Activated CD4-positive, alpha-beta T cell treated with anti-CD3 and anti-CD28 coated beads for 24 hours (primary cell): ENCODE measurements at places on chromosomes 12 and 14.

- no peak for DNase-seq
These were observed 52.0 kb upstream of the CPM start for GRCh38 chr12:68984796-68985573.

DNA sequence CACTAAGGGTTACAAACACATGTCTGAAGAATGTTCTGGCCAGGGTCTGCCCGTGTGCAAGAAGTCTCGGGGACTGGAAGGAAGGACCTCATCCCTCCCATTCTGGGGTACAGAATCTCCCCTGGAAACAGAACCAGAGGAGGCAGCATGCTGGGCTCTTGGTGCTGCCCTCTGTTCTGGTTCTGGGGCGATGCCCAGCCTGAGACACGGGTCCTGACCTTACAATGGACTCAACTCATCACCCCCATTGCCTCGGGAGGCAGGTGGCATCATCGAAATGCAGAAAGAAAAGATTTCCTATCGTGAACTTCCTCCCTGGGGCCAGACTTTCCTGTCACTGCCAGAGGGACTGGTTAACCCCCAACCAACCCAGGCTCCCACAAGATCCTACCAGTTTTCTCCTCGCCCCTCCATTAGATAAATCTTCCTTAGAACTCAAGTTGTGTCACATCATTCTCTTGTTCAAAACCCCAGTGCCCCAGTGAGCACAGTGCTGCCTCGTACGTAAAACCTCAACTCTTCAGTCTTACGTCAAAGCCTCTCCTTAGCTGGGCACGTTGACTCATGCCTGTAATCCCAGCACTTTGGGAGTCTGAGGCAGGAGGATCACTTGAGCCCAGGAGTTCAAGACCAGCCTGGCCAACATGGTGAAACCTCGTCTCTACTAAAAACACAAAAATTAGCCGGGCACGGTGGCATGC is 52.1 kb downstream of the PSMA6 start:
- no peak for DNase-seq

DNA sequence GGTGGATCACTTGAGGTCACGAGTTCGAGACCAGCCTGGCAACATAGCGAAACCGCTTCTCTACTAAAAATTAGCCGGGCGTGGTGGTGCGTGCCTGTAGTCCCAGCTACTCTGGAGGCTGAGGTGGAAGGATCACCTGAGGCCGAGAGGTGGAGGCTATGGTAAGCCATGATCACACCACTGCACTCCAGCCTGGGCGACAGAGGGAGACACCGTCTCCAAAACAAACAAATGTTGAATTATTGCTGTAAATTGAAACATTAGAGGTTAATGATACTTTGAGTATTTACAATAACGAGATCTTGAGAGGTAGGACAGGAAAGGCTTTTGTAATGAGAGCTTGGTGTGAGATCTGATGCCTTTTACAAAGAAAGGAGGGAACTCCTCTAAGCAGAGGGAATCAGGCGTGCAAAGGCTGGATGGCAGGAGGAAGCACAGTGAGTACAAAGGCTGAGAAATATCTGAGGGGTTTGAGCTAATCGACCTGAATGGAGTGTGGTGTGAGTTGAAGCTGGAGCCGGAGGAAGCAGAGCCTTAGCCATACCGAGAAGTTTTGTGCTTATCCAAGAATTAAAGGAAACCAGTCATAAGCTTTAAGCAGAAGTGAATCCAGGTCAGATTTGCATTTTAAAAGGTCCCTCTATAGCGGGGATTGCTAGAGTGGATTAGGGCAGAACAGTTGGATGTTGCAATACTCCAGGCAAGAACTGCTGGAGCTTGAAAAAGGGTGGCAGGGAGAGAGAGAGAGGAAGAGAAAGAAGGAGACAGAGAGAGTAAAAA is 1.1 kb downstream of the RHNO1 start:
- DNase-seq: no peak

DNA sequence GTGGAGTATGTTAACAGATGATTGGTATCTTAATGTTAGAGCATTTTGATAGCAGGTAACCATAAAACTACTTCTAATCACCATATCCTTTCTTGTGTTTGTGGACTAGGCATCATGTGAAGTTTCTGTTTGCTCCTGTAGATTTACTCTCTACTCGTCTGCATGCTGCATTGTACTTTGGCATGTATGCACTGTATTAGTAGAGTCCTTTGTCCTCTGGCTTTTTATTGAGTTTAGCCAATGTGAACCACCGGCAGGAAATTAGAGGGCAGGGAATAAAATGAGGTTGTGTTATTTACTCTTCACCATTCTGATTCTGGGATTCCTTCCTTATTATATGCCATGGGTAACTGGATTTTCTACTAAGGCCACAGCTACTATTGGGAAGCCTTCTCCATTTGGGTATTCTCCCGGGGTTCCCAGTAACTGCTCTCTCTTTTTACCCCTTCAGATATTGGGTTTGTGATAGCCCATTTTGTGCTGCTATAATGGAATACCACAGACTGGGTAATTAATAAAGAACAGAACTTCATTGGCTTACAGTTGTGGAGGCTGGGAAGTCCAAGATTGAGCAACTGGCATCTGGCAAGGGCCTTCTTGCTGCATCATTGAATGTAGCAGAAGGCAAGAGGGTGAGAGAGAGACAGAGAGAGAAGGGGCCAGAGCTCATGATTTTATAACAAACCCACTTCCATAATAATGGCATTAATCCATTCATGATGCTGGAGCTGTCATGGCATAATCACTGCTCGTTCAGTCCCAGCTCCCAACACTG is 22.4 kb downstream of the FAM177A1 start:
- no peak for DNase-seq

GRCh38 chr12:12408265-12408690 is 51.4 kb downstream of the BORCS5 start:
- no peak for DNase-seq

DNA sequence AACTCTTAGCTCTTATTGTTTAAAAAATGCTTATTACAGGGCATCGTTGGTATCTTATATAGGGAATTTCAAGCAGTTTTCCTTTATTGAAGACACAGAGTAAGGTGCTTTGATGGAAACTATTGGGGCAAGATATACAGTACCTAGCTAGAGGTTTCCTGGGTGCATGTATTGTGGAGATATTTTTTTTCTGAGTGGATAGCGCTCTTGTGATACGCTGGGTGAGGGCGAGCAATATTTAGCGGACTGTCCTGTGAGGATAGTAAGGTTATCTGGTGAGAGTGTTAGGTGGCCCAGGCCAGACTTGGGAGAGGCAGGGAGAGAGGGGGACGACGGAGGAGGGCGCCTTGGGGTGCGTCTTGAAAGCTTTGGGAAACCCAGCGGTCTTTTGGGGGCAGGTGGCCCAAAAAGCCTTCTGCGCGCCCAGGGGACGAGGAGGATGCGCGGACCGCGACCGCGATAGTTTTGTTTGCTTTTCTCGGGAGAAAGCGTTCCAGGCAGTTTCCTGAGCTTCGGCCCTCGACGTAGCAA is 596 bp upstream of the BICD1 start:
- no peak for DNase-seq

DNA sequence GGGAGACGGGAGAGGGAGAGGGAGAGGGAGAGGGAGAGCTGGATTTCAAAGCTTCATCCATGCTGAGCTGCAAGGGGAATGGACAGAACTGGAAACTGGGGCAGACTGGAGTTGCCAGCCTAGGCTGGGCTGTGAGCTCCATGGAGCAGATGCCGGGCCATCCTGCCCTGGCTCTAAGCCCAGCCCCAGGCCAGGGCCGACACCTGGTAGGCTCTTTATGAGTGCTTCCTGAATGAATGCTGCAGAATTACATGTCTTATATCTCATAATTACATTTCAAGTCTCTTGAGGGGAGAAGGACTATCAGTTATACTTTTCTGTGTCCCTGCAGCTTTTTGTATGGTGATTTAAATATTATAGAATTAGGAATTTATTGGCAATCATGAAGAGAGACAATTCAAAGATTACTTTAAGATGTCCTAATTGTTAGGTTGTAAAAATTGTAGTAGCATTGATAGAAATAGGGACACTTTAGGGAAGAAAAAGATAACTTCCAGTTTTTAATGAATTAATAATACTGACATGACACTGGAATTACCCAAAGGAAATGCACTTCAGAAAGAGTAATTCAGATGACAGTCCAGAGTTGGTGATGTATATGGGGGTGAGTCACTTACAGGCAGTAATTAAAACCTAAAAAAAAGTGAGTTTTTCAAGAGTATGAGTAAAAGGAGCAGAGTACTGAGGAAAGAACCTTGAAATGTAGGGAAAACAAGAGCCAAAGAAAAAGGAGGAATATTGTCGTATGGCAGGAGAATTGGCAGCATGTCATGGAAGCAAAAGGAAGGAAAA is 29.0 kb downstream of the SCYL2 start:
- no peak for DNase-seq

- DNase-seq: no peak
These were observed 42.0 kb upstream of the TBC1D15 start for GRCh38 chr12:71797531-71797930.

- no peak for DNase-seq
These were observed 10.5 kb upstream of the SMCO2 start for GRCh38 chr12:27436029-27436428.

DNA sequence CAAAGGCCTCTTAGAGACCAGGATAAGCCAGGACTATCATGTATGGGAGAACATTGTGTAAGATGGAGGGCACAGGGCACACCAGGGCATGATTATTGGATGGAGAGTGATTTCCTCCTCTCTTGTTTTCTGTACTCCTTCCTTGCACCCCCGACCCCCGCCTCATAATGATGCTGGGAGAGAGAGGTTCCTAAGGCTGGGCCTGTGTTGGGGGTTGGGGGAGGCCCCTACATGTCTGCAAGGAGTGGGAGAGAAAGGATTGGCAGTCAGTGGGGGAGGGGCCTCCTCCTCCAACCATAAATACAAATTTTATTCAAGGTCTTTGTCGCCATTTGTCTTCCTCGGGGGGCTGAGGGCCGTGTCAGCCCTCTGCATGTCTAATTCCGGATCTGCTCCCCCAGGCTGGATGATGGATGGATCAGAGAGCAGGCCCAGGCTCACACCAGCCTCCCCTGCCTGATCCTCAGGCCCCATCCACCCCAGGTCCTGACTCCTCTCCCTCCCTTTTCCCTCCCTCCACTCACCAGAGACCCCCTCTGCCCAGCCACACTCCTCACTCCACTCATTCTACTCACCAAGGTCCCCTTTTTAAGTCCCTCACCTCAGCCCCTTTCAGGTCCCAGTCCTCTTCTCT is 2.0 kb upstream of the C1QL4 start:
- DNase-seq: no peak

DNA sequence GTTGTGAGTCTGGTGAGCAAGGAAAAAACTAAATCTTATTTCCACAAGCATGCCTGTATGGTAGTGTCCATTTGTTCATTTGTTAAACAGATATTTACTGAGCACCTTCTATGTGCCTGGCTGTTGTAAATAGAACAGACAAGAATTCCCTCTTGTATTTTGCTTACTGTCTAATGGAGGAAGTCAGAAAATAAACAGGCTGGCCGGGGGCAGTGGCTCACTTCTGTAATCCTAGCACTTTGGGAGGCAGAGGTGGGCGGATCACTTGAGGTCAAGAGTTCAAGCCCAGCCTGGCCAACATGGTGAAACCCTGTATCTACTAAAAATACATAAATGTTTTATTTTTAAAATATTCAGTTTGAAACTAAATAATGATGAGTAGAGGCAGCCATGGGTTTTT is 79.3 kb downstream of the GTF2A1 start:
- no peak for DNase-seq

DNA sequence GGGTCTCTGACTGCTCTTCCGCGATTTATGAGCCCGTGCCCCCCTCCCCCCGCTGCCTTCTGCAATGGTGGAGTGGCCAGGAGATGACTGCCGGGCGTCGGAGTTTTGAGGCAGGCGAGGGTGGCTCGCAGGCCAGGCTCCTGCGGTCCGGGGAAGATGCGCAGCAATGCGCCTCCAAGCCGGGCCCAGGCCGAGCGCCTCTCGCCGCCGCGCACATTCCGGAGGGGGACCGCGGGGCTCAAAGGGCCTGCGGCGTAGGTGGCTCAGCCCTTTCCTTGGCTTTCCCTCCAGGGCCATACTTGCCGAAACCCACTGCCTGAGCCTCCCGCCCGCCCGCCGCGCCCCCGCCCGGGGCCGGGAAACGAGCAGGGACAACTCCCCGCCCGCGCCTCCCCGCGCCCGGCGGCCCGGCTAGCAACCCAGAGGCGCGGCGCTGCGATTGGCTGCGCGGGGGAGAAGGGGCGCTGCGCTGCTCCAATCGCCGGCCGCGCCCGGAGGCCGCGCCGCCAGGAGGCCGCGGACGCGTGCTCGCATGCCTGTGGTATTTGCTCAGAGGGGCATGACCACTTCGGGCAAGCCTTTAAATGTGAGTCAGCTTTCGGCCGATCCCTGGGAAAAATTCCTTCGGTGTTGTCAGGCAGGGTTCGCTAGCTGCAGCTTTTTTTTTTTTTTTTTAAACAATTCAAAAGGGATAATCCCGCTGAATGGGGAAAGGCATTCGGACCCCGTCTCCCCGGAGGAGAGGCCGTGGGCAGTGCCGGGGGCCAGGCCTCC is 157.9 kb upstream of the PARP11 start:
- peak; percentile 60 for DNase-seq

DNA sequence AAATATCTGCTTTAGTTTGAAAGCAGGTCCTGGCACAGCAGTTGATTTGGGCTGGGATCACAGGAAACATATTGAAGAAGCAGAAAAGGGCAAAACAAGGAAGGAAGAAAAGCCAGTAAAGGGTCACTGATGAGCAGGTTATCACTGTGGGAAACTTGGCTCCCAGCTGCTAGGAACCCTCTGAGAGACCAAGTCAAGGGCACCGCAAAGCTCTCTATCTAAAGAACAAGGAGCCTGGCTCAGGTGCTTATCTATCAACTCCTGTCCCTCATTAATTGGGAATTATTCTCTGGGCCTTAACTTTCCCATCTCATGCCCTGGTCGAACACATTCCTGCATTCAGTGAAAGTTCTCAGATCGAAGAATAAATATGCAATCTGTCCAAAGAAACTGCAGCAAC is 450.9 kb upstream of the RPL10L start:
- no peak for DNase-seq
